Esophagus squamous epithelium (tissue), 5 donors: ENCODE measurements at places on chromosomes 7 and 10. TPM values are rescaled to one million over a fixed set of nuclear protein-coding genes. Genes with fewer than 3 reads are reported as not detected.

Gene POLD2
- total RNA-seq, result 85.1 TPM

Gene UNCX
- total RNA-seq, result not detected

Gene CALML5
- total RNA-seq, result 14.5 TPM

Gene EMX2
- not detected for total RNA-seq

Gene ANTXRL
- not detected for total RNA-seq

Gene ITPRID1
- total RNA-seq, result not detected

Gene ANKIB1
- 34.3 TPM for total RNA-seq

Gene MKRN1
- 42.9 TPM for total RNA-seq

Gene ADAM22
- total RNA-seq, result 1.1 TPM

Gene OR2F2
- total RNA-seq, result not detected

Gene TSPAN15
- 18.9 TPM for total RNA-seq

GRCh38 chr10:98908868-98909267 lies 326.8 kb downstream of the HPSE2 start:
- no peak for DNase-seq

DNA sequence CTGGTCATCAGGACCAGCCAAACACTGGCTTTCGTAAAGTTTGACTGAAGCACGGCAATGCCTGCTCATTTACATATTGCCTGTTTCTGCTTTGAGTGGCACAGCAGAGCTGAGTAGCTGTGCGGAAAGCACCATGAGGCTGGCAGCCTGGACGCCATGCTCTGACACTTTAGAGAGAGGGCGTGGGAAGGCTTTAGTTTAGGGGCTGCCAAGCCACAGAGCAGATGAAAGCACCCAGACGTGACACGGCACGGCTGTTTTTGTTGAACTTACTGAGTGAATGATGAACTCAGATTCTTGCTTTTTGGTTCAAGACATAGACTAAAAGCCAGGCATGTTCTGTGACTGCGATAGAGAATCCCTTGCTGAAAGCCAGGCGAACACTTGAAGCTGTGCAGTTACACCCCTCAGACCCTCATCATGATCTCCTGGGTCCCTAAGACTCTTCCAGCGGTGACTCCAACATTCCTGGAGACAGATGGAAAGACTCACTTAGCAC lies 182.1 kb downstream of the ZMYND11 start:
- DNase-seq, result no peak

DNA sequence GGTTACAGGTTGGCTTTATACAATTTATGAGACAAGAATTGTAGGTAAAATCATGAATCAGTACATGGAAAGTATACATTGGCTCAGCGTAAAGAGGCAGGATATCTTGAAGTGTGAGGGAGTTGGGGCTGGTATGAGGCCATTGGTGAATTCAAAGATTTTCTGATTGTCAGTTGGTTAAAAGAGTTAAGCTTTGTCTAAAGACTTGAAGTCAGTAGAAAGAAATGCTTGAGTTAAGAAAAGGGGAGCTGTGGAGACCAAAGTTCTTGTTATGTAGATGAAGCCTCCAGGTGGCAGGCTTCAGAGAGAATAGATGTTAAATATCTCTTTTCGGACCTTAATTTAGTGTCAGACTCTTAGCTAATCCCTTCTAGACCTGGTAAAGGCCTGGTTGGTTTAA lies 341.0 kb downstream of the GALNT17 start:
- DNase-seq, result no peak

DNA sequence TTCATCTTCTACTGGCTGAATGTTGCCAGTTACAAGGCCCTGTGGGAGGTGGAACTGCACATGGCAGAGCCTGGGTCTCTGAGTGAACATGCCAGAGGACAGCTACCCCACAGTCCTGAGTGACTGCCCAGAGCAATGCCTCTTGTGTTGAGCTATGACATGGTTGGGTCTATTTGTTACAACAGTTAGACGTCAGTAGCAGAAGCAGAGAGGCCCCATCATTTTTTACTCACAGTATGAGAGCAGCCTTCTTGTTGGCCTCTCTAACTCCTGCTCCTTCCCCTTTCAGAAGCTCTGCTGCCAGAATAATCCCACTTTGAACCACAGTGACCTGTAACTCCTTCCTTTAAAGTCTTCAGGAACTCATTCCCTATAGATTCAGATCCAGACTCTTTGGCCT lies 30.8 kb upstream of the NRP1 start:
- no peak for DNase-seq

GRCh38 chr7:65444899-65445823 lies 71.5 kb downstream of the ZNF92 start:
- no peak for DNase-seq

DNA sequence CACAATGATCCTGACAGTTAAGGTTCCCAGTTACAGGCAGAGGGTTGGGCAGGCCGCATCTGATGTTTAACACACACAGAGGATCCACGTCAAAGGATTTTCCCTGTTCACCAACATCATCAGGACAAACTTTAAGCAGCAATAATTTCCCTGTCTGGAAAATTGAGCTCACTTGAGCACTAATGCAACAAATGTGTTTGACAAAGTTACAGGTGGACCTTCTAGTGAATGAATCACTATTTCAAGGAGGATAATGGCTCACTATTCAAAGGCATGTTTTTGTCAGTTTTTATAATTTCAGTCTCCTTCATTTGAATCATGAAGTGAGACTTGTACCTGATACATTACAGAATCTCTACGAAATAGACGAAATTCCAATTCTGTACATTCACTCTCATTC lies 127.3 kb downstream of the DIP2C start:
- DNase-seq, result no peak

DNA sequence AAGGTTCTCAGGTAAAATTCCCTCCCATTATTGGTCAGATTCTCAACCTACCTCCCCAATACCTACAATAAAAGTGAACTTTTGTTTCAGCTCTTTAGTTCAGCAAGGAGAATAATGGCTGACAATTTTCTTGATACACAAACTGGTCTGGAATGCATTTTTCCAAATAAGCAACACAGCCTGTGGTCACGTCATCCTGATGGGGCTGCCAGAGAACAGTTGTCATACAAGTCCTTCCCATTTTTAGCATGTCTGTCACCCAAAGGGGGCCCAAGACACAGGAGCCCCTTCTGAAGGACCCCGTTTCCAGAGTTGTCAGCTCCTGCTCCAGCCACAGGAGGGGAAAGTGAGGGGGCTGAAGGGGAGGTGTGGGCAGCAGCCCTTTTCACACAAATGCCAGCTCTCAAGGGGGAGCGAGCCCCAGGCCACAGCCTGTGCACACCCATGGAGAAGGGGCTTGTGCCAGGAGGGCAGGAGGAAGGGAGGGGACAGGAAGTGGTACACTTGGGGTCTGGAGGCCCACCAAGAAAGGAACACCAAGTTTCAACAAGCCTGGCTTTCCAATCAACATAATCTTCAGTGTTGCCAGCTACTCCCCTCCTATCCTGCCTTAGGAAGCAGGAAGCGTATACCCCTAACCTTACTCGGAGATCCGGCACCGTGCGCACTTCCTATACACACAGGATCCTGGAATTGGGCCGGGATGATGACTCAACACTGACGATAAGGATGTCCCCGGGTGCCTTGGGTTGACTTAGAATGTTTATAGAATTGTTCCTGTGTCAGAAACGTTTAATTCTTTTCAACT lies 43.4 kb upstream of the PDLIM1 start:
- peak; percentile 19 for DNase-seq

DNA sequence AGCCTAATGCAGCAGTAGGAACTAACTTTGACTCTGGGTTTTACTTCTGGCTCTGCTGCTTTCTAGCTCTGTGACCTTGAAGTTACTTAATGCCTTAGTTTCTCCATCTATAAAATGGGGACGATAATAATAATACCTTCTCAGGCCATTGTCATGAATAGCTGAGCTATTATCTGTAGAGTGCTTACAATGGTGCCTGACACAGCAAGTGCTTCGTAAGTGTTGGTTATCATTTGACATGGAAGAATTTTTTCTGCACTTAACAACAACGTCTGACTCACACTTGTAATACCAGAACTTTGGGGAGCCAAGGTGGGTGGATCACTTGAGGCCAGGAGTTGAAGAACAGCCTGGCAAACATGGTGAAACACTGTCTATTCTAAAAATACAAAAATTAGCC lies 140.5 kb downstream of the ARL4A start:
- no peak for DNase-seq

GRCh38 chr10:11720260-11720741 lies 21.9 kb upstream of the ECHDC3 start:
- DNase-seq, result no peak

GRCh38 chr7:33196221-33196620 lies 66.9 kb downstream of the BBS9 start:
- no peak for DNase-seq

- DNase-seq, result no peak
Observed at GRCh38 chr10:87659571-87660483, at the start of gene PAPSS2. TSS of gene PAPSS2 (plus strand) at chr10:87659878. CDS start at chr10:87659982, 104 bp downstream.

- no peak for DNase-seq
Observed at GRCh38 chr10:124150189-124150806, 56.9 kb upstream of the CHST15 start.

- DNase-seq, result no peak
Observed at GRCh38 chr10:76333796-76334195, 902.4 kb downstream of the LRMDA start.

DNA sequence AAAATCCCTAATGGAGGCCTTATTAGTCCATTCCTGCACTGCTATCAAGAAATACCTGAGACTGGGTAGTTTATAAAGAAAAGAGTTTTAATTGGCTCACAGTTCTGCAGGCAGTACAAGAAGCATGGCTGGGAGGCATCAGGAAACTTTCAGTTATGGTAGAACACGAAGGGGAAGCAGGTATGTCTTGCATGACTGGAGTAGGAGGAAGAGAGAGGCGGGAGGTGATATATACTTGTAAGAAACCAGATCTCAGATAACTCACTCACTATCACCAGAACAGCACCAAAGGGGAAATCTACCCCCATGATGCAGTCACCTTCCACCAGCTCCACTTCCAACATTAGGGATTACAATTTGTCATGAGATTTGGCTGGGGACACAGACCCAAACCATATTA lies 35.8 kb downstream of the GNAI1 start:
- no peak for DNase-seq

GRCh38 chr10:18955061-18955460 lies 93.5 kb upstream of the MALRD1 start:
- no peak for DNase-seq

GRCh38 chr10:2759233-2759632 lies 308.1 kb upstream of the PFKP start:
- DNase-seq, result no peak

GRCh38 chr10:7374795-7375194 lies 36.0 kb downstream of the SFMBT2 start:
- DNase-seq, result no peak

GRCh38 chr7:142898377-142899170 lies 13.0 kb upstream of the TRPV6 start:
- no peak for DNase-seq

DNA sequence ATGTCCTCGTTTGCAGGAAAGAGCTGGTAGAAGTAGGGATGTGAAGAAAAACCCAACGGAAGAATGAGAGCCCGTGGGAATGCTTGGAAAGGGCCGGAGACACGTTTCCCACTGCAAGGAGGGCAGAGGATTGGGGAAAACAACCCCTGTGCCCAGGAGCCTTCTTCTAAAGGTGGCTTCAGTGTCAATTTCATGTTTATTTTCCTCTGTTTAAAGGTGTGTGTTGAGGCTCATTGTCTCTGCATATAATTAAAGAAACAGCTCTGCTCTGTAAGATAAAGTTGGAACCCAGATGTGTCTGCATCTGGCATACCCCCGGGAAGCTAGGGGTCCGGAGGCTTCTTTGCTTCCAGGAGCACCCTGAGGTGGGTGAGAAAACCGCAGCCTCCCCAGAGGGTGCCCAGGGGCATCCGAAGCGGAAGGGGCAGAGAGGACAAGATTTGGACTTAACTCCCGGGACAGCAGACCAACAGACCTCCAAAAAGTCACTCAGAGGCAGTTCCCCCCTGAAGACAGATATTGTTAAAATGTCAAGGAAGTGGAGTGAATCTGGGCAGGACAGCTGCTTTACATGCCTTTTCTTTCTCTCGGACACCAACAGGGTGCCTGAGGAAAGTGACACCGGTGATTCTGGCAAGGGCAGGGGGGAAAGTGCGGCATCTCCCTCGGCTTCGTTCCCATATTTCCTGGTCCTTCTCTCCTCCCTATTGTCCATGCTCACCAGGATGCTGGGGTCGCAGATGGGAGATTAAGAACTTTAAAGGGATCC lies 8.6 kb upstream of the GATA3 start:
- DNase-seq, result no peak

DNA sequence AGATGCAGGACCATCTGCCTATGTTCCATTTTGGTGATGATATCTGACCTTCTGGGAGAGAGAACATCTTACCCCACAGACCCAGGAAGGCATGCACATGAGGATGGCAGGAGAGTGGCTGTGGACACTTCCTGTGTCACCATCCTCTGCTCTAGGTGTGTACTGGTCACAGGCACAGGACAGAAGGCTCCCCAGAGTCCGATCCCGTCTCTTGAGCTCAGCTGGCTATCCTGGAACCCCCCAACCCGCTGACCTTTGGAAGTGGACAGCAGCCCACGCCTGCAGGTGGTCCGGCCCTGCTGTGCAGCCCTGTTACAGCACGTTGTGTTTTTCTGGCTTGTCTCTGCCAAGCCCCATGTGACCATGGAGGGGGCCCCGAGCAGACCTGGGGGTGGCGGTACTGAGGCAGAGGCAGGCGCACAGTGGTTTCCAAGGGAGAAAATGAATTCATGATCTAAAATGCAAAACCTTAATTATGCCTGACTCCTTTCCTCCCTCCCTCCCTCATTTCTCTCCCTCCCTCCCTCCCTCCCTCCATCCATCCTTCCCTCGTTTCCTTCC lies 178.8 kb downstream of the CUX1 start:
- DNase-seq, result no peak

- no peak for DNase-seq
Observed at GRCh38 chr10:17431871-17432311, 22.5 kb downstream of the ST8SIA6 start.

- DNase-seq, result no peak
Observed at GRCh38 chr10:48469516-48470020, 135.3 kb downstream of the ARHGAP22 start.
